Mesenteric fat pad (tissue), 1 donor: ENCODE measurements at places on chromosomes 5 and 9.

- no peak for DNase-seq
Observed at GRCh38 chr5:167993771-167994170, 297.7 kb upstream of the WWC1 start.

DNA sequence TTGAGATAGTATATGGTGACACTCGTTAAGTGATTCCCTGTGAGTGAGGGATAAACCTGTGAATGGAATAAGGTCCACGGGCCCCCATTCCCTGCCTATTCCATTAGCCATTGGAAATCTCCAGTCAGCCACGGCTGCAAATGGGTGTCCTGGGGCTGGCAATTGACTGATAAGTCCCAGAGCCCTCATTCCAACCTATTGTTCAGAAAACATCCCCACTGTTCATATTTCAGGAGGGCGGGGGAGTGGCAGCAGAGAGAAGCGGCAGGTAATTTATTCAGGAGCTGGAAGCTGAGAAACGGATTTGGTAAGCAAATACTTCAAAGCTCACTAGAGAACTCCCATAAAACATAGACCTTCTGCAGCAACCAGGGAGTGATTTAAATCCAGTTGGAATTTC is 42.0 kb downstream of the TMEM174 start:
- no peak for DNase-seq

- no peak for DNase-seq
Observed at GRCh38 chr9:77833561-77834429, 185.7 kb upstream of the GNA14 start.

DNA sequence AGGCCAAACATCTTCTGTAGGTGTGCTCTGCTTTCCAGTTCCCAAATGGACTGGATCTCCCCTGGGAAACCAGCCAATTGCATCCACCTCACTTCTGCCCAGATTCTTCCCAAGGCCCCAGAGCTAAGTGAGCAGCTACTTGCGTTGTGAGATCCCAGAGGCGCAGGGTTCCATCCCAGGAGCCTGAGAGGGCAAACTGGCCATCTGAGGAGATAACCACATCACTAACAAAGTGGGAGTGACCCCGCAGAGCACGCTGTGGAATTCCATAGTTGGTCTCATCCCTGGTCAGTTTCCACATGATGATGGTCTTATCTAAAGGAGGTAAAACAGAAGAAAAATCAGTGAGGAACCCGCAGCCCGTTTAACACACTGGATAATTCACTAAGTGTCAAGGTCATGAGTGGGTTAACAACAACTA is 1.7 kb downstream of the RACK1 start:
- DNase-seq: peak; percentile 57

GRCh38 chr5:73183000-73183399 is 10.0 kb downstream of the TMEM174 start:
- no peak for DNase-seq

DNA sequence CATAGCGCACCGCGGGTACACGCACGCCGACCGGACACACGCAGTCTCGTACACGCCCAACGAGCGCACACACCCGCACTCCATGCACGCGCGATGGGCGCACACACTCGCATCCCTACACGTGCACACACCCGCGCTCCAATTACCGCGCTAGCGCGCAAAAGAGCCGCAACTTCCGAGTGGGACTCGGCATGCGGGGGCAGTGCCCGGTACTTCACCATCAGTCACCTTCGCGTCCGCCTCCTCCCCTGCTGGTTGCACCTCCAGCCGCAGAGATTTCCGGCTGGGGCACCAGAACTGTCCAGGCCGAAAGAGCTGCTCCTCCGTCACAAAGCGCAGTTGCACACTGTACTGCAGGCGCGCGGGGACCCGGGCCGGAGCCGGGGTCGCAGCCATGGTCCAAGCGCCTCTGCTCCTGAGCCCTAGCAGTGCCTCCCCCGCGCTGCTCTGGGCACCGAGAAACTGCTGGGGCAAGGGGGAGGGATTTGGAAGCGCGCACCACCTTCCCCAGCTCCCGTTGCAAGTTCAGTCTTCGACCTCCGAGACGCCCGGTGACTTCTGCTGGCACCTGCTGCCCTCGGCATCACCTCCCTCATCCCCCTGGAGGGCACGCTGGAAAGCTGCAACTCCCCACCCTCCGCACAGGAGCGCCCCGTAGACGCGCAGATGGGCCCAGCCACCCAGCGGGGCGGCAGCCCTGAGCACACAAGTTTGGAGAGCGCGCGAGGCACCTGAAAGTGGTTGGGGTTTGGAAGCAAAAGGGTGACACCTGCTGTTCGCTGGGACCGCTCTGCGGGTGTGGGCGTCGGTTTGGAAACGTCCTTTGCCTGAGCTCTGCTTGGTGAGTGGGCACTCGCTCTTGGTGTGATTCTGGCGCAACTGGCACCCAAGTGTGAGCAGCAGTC is 337.4 kb upstream of the PUM3 start:
- no peak for DNase-seq

- no peak for DNase-seq
Observed at GRCh38 chr5:8561854-8562253, 692.9 kb downstream of the MTRR start.

DNA sequence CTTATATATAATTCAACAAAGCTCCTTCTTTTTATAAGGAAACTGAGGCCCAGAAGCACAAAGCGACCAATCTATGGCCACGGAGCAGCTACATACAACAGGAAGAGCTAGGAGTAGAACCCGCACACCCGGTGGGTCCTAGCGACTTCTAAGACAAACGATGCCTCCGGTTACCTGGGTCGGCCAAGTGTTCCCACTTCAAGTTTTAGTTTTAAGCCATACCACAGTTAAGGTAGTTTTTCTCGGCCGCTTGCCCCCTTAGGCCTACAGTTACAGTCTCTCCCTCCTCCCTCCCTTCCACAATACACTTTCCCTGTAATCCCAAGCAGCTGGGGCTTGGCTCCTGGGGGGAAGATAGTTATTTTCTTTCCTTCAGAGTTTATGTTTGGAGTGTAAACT is 533 bp downstream of the SREK1IP1 start:
- no peak for DNase-seq

GRCh38 chr5:28110781-28111180 is 1072.4 kb upstream of the CDH9 start:
- DNase-seq: no peak

DNA sequence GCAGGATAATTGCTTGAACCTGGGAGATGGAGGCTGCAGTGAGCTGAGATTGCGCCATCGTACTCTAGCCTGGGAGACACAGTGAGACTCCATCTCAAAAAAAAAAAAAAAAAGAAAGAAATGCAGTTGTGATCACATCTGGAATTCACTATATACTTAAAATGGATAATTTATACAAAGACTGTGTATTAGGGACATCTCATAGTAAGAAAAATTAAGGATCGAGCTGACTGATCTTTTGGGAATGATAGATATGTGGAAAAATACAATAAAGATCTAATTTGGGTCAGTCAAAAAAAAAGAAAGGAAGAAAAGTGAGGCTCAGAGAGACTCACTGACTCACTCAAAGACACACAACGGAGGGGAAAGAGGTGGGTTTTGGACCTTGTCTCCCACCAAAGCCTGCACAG is 73.2 kb upstream of the STXBP1 start:
- no peak for DNase-seq

DNA sequence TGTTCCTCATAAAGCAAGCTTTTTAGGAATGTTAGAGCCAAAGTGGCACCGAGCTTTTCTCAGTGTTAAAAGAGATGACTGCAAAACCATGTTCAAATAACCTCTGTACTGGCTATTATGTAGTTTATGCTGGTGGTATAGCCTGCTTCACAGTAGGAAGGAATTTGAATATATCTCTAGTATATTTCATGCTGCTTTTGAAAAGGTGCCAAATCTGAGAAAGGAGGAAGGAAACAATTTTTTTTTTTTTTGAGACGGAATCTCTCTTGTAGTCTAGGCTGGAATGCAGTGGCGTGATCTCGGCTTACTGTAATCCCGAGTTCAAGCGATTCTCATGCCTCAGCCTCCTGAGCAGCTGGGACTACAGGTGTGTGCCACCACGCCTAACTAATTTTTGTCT is 13.5 kb downstream of the CREBRF start:
- no peak for DNase-seq

DNA sequence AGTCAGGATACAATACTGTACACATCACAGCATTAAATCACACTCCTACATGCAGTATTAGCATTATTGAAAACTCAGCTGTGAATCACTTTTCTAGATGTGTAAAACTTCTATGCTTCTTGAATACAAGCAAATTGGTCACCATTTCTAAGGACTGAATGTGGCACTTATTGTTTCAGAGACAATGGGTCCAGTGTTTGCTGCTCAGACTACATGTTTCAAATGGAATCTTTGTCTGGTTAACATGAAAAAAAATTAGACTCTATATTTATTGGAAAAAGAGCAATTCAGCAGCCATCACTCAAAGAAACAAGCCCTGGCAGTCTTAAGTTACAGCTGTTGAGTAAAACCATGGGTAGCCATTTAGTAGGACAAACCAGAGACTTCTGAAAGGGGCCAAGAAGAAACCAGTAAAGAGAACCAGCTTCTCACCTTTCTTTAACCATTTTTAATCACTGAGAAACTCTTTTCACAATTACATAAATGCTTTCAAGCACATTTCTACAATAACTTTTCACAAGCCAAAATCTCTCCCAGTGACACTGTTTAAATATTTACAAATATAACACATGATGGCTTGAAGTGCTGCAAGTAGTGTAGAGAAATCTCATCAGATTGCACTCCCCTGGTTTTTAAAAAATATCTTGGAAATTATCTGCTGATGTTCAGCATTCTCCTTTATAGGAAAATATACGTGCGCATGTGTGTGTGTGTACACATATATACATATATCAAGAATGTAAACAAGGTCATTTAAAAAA is 35.2 kb downstream of the OR2K2 start:
- DNase-seq: no peak

GRCh38 chr9:96620832-96621269 is 1.2 kb upstream of the CDC14B start:
- DNase-seq: no peak

- DNase-seq: no peak
Observed at GRCh38 chr5:135453613-135454012, 1.5 kb upstream of the TIFAB start.

DNA sequence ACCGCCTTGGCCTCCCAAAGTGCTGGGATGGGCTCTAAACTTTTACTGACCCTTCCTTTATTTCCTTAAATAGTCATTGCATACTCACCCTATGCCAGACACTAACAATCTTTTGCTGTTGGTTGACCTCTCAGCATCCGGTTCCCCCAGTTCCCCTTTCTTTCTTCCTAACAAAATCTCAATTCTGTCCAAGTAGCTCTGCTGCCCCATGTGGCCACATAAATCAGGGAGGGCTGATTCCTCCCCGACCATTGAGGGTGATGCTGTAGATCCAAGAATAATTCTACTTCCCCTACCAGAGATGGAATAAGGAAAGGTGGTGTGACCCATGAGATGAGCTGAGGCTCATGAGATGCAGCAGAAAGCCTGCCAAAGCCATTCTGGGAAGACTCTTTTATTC is 315.3 kb upstream of the MSX2 start:
- no peak for DNase-seq

DNA sequence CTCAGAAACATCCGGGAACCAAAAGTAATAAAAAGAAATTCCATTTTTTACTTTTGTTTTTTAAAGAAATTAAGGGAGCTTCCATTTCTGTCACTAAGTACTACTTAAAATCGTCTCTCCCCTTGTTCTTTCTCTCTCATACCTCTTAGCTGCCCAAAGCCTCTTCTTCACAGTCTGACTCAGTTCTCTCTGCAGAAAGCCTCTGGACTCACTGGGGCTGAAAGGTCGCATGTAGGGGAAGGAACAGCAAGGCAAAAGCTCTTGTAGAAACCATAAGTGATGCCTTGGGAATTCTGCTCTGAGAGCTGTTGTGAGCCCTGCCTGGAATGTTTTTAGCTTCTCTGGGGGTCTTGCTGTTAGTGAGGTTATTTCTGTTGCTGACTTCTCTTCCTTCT is 100.8 kb upstream of the RANBP3L start:
- no peak for DNase-seq
